ENCODE measurements at places on chromosomes 16 and 17.
A peak's percentile ranks its signal among the peaks of the same experiment; 100 is the strongest.

GRCh38 chr16:1349951-1350350 is 1.7 kb downstream of the TSR3 start:
- no peak for DNase-seq

DNA sequence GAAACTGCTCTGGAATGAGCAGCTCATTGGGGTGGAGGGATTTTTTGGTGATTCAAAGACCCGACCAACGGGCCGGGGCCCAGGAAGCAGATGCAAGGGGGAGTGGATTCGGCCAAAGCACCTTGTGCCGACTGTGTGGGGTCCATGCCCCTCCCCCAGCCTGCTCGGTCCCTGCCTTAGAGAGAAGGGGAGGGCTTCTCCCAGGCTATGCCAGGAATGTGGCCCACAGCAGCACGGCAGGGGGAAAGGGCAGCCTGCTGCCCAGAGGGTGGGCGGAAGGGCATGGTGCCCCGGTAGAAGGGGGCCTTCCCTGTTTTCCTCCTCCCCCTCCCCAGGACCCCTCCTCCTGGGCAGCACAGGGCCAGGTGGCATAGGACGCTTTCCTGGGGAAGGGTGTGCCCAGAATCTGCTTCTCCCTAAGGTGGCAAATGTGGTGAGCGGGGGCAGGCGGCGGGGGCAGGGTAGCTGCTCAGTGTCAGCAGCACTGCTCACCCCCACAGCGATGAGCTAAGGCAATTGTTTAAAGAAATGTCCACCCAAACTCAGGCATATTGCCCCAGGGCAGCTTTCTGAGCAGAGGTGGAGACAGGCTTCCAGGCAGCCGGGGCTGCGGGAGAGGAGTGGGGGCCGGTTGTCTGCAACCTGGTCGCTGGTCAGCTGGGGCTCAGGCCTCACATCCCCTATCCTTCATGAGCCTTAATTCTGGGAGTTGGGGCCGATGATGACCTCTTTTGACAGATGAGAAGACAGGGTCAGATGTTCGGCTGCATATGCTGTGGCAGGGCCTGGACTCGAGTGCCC is 33.9 kb upstream of the MLKL start:
- no peak for DNase-seq

GRCh38 chr17:75313941-75314551 is 24.8 kb upstream of the SLC25A19 start:
- DNase-seq: no peak

- no peak for DNase-seq
Observed at GRCh38 chr16:85511938-85512807, 100.9 kb upstream of the GSE1 start.

- no peak for DNase-seq
Observed at GRCh38 chr17:55219934-55220333, 44.8 kb upstream of the HLF start.

- no peak for DNase-seq
Observed at GRCh38 chr16:1614456-1615102, 2.4 kb downstream of the CRAMP1 start.

- no peak for DNase-seq
Observed at GRCh38 chr17:18381158-18381952, 3.8 kb downstream of the EVPLL start.

GRCh38 chr16:79776243-79776847 is 175.8 kb upstream of the MAF start:
- no peak for DNase-seq

DNA sequence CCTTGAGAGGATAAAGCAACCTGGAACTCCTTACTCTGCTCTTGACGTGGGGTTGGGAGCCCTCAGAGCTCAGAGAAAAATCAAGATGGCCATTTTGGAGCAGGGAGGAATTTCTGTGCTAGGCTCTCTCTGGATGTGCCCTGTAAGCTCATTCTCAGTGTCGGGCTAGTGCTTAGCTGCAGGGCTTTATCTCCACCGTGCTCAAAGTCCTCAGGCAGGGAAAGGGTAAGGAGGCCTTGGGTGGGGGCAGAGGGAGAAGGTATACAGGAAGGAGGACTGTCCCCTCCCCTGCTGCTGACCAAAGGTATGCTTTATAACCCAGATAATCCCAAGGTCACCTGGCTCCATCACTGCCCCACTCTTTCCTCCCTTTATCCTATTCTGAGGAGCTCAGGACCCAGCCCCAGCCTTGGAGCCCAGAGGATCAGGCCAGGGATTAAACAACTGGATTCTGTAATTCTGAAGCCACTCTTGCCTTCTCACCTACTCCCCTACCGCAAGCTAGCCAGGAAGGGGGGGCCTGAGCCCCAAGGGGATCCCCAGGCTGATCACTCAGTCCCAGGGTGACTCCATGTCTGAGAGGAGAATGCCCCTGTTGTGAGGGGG is 1.1 kb downstream of the DHRS11 start:
- no peak for DNase-seq

DNA sequence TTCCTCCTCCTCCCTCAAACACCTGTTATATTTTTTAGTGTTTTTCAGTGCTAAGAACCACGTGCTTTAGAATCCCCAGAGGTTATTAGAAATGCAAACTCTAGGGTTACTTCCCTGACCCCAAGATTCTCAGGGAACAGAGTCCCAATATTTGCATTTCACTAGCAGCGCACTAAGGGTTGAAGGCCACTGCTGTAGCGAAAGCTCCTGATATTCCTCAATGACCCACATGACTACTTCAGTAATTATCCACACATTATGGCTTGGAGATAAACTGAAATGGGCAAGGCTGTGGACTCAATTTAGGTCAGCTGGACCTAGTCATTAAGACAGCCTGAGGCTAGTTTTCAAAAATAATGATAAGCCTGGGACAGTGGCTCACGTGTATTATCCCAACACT is 78.5 kb upstream of the BCAR1 start:
- no peak for DNase-seq

DNA sequence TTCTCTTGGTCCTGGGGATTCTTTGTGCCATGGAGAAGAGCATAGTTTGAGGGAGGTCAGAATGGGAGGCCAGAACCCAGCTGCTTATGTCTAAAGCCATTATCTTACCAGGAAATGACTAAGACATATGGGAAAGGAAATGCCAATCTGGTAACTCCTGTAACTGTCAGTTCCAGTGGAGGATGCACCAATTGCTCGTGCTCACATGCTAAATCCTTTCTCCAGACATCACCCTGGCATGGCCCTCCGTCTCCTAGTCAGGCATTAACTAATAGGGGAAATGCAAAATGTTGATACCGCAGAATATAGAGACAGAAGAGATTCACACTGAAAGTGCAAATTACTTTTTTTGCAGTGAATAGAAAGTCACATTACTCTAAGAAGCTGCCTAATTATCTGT is 255.6 kb upstream of the HSBP1 start:
- no peak for DNase-seq

DNA sequence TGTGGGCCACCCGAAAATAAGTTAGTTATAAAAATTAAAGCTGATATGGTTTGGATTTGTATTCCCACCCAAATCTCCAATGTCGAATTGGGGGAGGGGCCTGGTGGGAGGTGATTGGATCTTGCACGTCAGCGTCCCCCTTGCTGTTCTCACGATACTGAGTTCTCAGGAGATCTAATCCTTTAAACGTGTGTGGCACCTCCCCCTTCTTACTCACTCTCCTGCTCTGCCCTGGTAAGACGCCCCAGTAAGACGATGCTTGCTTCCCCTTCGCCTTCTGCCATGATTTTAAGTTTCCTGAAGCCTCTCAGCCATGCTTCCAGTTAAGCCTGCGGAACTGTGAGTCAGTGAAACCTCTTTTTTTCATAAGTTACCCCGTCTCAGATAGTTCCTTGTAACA is 35.4 kb downstream of the SYCE1L start:
- no peak for DNase-seq

GRCh38 chr16:28974437-28975157 is at the start of gene SPNS1:
TSS of gene SPNS1 (plus strand) at chr16:28974778. CDS start at chr16:28975152, 374 bp downstream.
- DNase-seq: peak; percentile 82

DNA sequence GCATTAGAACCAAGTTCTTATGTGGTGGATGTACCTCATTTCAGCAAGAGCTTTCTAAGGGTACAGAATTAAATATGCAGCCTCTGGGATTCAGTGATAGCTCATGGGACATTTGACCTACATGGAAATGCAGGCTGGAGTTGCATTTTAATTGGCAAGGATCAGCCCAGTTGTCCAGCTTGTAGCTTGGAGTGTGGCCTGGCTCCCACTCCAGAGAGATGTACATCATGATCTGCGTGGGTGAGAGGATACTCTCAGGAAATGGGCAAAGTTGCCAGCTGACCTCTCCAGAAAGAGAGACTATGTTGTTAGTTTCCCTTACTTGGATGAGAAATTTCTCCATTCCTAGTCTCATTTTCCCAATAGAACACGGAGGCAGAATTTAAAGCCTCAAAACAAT is 555.3 kb downstream of the MAF start:
- DNase-seq: no peak

GRCh38 chr17:74031316-74032090 is 172.0 kb upstream of the RPL38 start:
- no peak for DNase-seq

Measured in stimulated activated CD8-positive, alpha-beta memory T cell treated with anti-CD3 and anti-CD28 coated beads, Interleukin-7, amount 100 ng/mL, for 1 hour (primary cell).